ENCODE measurements at places on chromosomes 6 and 20. TPM values are rescaled to one million over a fixed set of nuclear protein-coding genes. Genes with fewer than 3 reads are reported as not detected.

ZBTB12 gene
- total RNA-seq: 2.9 TPM

CEP162 gene
- 1.7 TPM for total RNA-seq

THBS2 gene
- 0.05 TPM for total RNA-seq

NKAIN4 gene
- 5.2 TPM for total RNA-seq

TMEM170B gene
- 0.72 TPM for total RNA-seq

PRR18 gene
- total RNA-seq: 0.13 TPM

CTCFL gene
- total RNA-seq: 0.02 TPM

SYNCRIP gene
- total RNA-seq: 116 TPM

ADGRF4 gene
- 18.7 TPM for total RNA-seq

ZNF184 gene
- total RNA-seq: 2.4 TPM

NOTCH4 gene
- total RNA-seq: 0.95 TPM

ANKRD66 gene
- not detected for total RNA-seq

KCNB1 gene
- total RNA-seq: 3.0 TPM

PSORS1C2 gene
- total RNA-seq: not detected

PRKN gene
- 0.24 TPM for total RNA-seq
